ENCODE measurements at places on chromosomes 2 and 18.

- peak; percentile 49 for DNase-seq
Measured at GRCh38 chr2:227325839-227326195, 766 bp downstream of the MFF start.

DNA sequence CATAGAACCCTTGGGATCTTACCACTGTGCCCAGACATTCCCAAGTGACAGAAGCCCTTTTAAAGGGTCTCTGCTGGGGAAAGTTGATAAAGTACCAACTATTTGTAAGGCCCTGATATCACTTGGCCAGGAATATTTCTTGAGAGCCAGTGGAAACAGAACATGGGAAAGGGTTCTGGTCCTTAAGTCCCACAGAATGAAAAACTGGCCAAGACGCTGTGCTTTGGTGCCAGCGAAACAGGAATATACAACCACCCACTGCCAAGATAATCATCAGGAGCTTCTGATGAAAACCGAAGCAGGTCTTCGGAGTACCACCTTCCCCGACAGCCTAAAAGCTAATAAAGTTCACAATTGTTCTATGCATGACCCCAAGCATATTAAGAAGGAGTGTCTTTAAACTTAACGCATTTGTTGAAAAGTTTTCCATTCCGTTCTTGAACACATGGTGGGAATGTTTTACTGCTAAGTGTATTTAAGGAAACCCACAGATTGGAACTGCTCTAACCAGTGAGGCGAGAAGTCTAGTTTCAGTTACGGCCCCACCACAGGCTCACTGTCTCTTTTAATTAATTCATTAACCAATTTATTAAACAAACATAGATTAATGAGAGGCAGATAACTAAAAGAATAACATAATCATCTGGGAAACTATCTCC lies 152.6 kb downstream of the ANKRD44 start:
- DNase-seq = no peak

DNA sequence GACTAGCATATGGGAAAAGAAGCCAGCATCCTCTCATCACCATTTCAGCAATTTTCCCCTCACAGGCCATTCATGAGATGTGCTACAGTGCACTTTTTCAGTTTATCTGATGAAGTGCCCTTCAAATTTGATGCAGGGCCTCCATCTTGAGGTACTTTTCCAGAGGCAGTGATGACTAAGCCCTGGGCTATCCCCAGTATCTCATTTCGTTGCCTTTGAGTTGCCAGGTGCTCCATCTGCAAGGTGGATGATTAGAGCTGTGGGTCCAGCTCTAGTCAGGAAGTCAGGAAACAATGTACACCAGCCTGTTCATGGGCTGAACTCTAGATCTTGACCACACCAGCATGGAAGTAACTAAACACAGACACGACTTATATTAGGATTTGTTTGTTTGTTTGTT lies 425.2 kb downstream of the METTL4 start:
- DNase-seq = no peak

- peak; percentile 83 for DNase-seq
Measured at GRCh38 chr2:38634684-38635083, 31.2 kb upstream of the GALM start.

DNA sequence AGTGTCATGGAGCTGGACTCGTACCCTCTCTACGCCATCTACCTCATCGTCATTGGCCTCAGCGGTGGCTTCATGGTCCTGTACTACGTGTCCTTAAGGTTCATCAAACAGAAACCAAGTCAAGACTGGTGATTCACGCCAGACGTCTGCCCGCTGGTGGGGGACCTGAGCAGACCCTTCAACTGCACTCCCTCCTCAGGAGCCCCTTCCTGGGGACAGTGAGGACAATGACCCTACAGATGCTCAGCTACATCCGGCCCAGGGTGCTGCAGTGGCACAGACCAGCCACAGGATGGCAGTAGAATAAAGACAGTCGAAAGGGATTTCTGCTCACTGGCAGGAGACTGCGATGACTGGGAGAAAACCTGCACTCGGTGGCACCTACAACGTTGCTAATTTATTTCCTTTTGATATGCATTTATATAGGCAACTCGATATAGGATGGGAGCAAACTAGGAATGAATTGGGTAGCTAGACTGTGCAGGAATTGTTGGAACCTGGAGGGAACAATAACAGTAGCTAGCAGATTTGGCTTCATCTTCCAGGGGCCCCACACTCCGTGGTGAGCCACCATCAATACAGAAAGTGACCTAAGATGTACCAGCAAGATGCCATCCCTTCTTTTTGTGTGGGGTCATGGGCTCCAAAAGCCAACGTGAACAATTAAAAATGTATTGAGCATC lies 39.2 kb downstream of the ABCG8 start:
- peak; percentile 72 for DNase-seq

DNA sequence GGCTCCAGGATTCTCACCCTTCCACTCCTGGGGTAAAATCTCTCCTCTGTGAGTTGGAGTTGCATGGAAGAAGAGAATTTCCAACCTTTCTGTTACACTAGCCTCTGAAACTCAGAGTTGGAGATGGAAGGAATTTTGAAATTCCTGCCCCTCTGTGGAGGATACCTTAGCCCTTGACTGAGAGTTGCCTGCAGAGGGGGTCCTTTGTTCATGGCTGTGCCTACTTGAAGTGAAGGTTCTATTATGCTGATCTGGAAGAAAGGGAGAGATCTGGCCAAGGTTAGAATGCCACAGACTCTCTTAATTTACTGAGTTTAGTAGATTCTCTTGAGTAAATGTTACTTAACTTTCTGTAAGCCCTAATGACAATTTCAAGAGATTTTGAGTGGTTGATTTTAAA lies 626.6 kb upstream of the GYPC start:
- no peak for DNase-seq

- no peak for DNase-seq
Measured at GRCh38 chr2:175103191-175103590, 64.8 kb downstream of the ATF2 start.

DNA sequence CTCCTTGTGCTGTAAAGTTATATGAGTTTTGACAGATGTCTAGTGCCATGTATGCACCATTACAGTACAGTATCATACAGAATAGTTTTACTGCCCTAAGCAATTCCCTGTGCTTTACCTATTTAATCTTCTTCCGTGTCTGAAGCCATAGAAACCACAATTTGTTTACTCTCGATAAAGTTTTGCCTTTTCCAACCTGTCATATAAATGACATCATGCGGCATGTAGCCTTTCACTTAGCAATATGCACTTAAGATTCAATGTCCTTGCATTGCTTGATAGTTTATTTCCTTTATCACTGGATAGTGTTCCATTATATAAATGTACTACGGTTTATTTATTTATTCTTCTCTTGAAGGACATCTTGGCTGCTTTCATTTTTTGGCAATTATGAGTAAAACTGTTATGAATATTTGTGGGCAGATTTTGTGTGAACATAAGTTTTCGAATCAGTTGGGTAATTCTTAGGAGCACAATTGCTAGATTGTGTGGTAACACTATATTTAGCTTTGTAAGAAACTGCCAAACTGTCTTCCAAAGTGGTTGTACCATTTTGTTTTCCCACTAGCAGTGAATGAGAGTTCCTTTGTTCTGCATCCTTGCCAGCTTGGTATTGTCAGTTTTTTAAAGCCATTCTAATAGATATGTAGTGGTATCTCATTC lies 136.8 kb upstream of the MAP3K20 start:
- no peak for DNase-seq

DNA sequence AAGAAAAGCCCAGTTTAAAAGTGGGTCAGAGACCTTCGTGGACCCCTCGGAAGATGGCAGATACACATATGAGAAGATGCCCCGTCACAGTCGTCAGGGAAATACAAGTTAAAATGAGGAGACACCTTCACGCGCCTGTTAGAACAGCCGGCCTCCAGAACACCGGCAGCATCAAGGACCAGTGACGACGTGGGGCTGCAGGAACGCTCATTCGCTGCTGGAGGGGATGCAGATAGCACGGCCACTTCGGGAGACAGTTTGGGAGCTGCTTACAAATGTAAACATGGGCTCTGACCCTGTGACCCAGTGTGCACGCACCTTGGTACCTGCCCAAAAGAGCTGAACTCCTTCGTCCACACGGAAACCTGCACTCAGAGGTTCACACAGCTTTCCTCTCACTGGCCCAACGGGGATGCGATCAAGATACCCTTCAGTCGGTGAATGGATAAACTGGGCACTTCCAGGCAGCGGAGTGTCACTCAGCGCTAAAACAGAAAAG lies 83.7 kb upstream of the CTDP1 start:
- no peak for DNase-seq

GRCh38 chr2:52931660-52932059 lies 835.9 kb upstream of the CHAC2 start:
- no peak for DNase-seq

GRCh38 chr18:64436111-64436510 lies 287.2 kb upstream of the LINC00305 start:
- DNase-seq = peak; percentile 5

DNA sequence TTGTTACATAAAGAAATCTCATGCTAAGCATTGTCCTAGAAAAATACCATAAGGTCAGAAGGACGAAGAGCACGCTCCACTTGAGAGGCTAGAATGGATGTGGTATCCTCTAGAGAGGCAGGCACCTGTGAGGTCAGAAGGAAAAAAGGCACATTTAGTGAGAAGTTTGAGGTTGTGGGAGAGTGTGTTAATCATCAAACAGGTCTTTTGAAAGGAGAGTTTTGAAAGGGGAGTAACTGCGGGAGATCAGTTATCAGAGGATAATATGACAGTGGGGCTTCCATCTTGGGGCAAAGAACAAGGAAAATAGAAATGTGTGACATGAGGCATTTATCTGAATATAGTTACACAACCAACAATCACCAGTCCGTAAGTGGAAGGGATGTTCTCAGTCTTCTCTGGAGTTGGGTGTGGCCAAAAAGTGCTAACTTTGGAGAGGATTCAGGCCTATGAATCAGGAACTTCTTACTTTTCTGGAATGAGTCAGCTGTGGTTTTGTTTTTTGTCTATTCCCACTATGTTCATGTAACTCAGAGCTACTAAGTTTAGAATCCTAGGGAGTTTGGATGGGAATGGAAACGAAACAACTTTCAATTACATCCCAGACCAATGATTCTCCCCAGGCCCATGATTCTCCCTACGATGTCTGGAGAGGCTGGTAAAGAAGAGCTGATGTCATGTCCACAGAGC lies 451.4 kb upstream of the ST6GAL2 start:
- DNase-seq = no peak

DNA sequence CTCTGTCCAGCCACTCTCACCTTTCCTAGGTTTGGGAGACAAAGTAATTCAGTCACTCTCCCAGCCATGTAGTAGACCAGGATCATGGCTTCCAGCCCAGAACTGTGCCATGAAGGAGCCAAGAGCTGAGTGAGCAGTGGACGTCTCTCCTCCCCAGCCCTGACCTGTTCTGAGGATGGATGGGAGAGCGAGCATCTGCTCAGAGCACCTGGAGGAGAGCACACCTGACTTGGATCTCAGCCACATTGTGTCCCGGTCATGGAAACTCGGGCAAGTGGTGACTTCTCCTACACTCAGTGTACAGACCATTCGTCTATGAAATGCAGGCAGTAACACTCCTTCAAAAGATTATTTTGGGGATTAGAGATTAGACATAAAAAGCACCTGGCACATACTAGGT lies 299.7 kb downstream of the TNS1 start:
- DNase-seq = no peak

- peak; percentile 21 for DNase-seq
Measured at GRCh38 chr18:55489034-55489986, 98.7 kb downstream of the TCF4 start.

GRCh38 chr2:170695521-170696410 lies 19.4 kb upstream of the SP5 start:
- DNase-seq = no peak

DNA sequence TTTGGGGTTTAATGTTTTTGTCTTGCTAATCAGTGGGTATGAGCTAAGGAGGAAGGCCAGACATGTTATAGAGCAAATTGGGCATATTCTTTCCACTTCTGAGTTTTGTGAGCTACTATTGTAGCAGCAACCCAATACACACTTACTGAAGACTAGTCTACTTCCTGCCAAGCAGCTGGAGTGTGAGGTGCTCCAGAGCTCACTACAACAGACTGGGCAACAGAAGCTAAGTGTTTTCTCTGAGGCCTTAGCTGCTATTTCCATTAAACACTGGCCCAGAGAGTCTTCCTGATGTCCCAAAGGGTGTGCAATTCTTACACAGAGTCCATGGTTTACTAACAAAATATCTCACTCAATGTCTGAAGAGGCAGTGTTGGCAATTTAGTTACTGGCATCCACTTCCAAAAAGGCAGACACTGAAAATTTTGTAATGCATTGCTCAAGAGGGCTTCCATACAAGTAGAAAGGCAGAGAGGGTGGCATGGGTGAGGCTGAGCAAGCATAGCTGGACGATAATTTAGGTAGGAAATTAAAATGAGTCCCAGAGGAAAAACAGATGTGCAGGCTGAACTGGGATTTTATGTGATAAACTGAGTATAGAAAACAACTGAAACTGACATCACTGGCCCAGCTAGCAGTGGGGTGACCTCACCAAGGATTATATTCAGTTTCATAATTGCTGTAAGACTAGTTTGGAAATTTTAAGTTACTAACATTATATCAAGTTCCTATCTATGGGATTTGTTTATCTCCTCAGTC lies 68.6 kb downstream of the ZC3H6 start:
- no peak for DNase-seq

GRCh38 chr2:1791685-1792435 lies 47.5 kb upstream of the PXDN start:
- no peak for DNase-seq

- no peak for DNase-seq
Measured at GRCh38 chr2:164934401-164935117, 20.8 kb downstream of the SLC38A11 start.

DNA sequence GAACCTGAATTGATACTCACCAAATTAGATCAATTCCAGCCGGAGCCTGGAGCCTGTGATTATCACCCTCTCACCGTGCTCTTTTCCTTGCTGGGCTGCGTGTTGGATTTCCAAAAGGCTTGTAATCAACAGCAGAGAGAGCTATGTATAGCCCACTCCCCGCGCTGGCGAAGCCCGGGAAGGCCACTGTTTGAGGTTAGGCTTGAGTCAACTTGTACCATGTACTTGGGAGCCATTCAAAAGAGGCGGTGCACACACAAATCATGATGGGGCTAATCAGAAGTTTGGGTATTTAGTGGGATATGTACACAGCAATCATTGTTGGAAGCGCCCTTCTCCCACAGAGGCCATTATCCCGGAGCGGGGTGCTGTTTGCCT lies 151.6 kb downstream of the GLI2 start:
- no peak for DNase-seq

DNA sequence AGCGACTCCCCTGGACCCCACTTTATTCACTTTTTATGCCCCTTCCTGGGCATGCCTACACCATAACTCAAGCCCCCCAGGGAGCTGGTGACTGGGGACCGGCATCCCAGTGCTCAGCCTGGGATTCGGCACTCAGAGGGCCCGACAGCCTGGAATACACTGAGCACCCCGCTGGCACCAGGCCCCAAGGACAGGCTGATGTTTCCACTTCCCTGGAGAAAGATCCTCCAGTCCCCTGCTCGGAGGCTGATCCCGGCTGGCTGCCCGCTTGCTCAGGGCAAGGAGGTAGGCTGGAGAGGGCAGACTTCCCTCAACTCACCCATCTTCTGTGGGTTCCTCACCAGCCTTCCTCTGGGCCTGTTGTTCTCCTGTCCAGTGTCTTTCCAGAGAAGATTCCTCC lies 36.6 kb downstream of the ODC1 start:
- DNase-seq = no peak

GRCh38 chr2:63701406-63701805 lies 112.6 kb downstream of the MDH1 start:
- peak; percentile 9 for DNase-seq

All from KBM-7 (cell line).